Testis (tissue), 5 donors: ENCODE measurements at places on chromosomes 16 and 17. TPM values are rescaled to one million over a fixed set of nuclear protein-coding genes. Genes with fewer than 3 reads are reported as not detected.
A peak's percentile ranks its signal among the peaks of the same experiment; 100 is the strongest.

EPOP gene
- polyA plus RNA-seq: 18.6 TPM

GSPT1 gene
- 140 TPM for polyA plus RNA-seq

PTGES3L gene
- polyA plus RNA-seq: 5.5 TPM

TNP2 gene
- 38.4 TPM for polyA plus RNA-seq

HOXB2 gene
- 4.2 TPM for polyA plus RNA-seq

TBL3 gene
- 77.1 TPM for polyA plus RNA-seq

RMI2 gene
- polyA plus RNA-seq: 21.5 TPM

STH gene
- polyA plus RNA-seq: not detected

SLFN12L gene
- 0.69 TPM for polyA plus RNA-seq

TEX19 gene
- 31.2 TPM for polyA plus RNA-seq

CEMP1 gene
- 1.6 TPM for polyA plus RNA-seq

DNA sequence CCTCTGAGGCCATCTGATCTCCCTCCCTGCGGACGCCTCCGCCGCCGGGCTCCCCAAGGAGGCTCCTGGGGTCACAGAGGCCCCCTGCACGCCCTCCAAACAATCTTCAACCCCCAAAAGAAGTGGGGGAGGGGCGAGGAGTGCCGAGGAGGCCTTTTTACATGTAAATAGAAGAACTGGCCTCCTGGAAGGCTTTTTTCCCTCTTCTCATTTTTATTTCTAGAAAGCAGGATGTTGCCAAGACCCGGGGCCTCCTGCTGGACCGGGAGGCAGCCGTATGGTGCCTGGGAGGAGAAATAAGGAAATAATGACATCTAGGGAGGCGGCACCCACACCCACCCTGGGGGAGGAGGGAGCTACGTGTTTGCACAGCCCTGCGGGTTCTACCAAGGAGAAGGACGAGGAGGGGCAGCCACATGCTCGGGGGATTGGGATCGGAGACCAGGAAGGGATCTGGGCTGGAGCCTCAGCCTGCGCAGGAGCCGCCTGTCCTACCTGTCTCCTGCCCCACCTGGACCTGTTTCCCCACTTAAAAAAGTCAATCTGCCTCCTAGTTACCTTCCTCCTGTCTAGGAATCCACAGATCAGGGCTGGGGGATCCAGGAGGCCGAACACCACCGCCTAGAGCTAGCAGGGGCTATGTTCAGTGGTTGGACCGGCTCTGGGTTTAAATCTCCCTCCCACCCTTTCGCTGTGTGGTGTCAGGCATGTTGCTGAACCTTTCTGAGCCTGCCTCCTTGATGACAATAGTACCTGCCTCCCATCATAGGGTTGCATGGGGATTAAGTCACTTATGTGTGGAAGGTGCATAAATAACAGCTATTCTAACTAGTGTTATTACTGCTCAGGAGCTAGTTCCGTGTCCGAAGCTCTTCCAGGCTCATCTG, 175.7 kb upstream of the GSE1 start:
- DNase-seq: peak; percentile 76

DNA sequence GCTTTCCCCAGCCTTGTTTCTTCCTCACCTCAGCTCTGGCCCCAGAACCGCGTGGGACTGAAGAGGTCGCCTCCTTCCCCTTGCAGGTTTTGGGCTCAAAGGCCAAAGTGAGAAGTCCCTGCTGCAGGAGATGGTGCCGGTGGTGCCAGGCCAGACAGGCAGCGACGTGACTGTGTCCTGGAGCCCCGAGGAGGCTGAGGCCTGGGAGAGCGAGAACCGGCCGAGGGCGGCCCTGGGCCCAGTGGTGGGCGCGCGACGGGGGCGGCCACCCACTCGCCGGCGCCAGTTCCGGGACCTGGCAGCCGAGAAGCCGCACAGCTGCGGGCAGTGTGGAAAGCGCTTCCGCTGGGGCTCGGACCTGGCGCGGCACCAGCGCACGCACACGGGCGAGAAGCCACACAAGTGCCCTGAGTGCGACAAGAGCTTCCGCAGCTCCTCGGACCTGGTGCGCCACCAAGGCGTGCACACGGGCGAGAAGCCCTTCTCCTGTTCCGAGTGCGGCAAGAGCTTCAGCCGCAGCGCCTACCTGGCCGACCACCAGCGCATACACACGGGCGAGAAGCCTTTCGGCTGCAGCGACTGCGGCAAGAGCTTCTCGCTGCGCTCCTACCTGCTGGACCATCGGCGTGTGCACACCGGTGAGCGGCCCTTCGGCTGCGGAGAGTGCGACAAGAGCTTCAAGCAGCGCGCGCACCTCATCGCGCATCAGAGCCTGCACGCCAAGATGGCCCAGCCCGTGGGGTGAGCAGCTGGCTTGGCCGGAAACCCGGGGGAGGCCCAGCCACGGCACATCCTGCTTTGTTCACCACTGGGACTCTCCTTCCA, 6.0 kb downstream of the ZNF213 start:
- DNase-seq: no peak

DNA sequence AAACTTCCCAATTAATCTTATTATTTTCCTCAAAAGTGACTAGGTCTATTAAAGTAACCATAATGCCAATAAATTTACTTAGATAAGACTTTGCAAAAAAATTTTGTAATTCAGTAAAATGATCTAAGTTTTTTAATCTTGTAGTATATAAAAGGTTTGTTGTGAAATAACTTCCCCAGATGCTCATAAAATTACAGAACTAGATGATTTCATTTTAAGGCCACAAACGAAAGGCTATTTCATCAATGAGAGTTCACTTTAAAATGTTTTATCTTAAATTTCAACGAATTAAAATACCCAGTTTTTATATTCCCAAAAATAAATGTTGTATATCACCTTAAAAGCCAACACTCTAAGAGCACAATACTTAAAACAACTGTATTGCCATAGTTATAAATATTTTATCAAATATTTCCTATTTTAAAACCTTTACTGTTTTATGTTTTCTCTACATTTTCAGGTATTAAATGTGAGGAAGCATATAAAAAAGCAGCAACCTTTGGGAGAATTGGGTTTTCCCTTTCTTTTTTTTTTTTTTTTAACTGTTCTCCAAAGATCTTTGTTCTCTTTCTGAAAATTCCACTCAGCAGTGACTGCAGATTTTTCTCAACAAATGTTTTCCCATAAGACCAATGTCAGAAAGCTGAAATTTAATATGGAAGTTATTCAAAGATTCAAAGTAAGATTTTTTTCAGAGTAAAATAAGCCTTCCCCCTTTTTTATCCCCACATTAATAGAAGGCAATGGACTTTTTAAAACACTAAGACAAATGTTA, 169.9 kb downstream of the CYB561 start:
- no peak for DNase-seq

- no peak for DNase-seq
Measured at GRCh38 chr17:79093270-79093669, 18.6 kb downstream of the ENGASE start.

DNA sequence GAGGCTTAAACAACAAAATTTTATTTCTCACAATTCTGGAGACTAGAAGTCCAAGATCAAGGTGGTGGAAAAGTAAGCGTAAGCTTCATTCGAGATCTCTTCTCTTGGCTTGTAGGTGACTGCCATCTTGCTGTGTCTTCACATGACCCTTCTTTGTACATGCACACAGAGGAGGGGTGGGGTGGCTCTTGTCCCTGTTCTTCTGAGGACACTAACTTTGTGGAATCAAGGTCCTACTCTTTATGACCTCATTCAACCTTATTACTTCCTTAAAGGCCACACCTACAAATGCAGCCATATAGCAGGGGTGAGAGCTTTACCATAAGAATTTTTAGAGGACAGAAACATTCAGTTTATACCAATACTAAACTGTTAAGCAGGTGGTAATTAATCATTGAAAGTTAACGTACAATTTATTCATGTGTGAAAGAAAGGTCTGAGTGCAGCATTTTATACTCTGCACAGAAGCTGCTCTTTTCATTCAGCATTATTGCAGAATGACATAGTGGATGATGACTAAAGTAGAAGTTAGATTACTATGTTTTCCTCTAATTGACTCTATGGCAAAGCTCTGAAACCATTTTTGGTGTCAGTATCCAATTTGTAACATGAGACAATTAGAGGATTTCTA, 139.9 kb upstream of the HLF start:
- no peak for DNase-seq

DNA sequence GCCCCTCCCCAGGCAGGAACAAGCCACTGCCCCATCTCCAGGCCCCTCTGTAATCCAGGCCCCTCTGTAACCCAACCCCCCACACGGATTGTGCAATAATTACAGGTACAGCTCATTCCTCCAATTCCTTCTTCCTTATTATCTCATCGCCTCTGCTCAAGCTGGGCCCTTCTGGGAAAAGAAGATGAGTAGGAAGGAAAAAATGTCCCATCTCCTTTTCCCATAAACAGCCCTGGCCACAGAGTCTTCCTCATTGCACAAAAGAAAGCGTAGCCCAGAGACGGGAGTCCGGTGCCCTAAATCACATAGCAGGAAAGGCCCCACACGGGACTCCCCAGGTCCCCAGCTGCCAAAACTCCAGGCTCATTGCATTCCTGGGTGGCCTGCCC, 3.6 kb upstream of the LITAFD start:
- no peak for DNase-seq

GRCh38 chr16:51095084-51095881, 55.8 kb downstream of the SALL1 start:
- no peak for DNase-seq

- DNase-seq: no peak
Measured at GRCh38 chr16:23929856-23930255, 94.1 kb downstream of the PRKCB start.

DNA sequence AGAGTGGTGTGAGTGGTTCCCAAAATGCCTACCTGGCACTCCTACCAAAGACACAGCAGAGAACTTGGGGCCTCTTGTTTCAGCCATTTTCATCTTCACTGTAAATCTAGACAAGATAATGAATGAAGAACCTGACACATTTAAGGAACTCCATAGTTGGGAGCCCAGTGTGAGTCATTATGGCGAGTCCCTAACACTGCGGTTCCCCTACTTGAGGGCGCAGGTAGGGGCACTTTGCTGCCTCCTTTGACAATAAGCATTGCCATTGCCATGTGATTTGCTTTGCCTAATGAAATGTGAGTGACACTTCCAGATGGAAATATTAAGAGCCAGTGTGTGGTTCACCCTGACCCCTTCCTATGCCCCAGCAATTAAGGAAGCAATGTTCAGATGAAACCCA, 517.6 kb downstream of the MAF start:
- DNase-seq: no peak

DNA sequence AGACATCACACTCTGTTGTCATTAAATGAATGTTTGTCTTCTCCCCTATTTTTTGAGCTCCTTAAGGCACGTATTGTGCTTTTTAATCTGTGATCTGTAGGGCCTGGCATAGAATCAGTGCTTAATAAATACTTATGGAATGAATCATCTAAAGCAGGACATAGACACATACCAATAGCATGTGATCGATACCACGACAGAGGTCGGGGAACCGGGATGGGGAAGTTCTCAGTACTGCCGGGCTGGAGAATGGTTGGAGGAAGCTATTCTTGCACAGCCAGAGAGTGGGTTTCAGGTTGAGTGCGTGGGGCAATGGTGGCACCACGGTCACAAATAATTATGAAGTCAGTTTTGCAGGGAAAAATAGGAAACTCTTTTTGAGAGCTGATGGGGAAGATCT, 26.8 kb downstream of the NLRP1 start:
- DNase-seq: no peak

DNA sequence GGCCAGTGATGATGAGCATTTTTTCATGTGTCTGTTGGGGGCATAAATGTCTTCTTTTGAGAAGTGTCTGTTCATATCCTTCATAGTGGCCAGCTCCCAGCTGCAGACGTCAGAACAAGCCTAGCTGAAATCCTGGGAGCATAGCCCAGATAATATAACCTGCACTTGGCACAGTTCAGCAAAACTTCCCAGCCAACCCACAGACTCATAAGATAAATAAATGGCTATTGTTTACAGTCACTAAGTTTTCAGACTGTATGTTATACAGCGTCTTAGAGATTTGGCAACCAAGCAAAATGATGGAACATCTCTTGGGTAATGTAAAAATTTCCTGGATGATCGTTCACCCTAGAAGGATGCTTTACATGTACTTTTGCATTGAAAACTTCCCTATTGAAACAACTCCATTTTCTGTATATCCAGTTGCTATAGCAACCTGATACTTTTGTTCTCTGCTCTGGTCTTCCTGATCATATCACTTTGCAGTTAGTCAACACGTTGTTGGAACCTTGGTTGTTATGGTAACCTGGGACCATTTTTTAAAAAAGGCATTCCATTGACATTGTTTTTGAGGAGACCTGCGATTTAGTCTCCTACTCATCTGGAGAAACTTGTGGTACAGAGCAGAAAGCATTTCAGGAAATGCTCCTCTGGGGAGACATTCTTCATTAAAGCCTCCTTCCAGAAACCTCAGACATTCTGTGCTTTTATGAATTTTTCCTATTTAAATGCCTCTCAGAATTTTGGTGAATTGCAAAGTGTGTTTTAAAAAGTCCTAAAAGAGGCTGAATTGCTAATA, 378.7 kb downstream of the HS3ST4 start:
- DNase-seq: no peak

DNA sequence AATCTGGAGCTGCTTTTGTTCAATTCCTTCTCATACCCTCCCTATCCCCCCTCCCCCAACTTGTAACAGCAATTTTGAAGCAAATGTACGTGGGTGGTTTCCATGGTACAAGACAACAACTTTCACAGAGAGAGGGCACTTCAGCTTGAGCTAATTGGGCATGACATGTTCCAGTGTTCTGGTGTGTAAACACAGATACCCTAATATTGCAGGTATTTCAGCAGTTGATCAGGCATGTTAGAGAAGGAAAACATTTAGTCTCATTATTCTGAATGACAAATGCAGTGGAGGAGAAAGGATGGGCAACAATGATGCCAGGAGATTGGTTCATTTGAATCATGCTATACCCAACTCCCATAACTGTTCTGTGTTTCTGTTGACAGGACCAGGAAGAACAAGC, 137.5 kb downstream of the TRIM37 start:
- no peak for DNase-seq

DNA sequence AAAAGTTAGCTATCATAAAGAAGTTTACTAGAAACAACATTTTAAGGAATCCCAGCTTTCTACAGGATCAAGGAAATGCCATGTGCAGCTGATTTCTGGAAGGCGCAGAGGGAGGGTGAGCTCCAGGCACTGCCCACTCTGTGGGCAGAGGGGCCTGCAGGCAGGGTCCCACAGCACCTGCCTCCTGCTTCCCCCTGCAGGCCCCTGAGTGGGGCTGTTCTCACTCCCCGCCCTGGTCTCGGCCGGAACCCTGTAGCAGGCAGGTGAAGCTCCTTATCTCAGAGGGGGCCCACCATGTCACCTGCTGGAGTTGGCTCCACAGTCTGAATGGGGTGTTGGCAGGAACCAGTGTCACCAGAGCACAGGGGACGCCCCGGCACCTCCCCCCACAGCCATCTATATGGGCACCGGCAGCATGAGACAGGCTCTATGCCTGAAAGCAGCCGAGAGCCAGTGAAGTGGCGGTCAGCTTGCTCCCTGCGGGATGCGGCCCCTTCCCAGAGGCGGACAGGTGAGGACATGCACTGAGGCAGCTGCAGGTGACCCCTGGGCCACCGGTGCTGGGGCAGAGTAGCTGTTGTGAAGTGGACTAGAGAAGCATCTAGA, 47.6 kb upstream of the FASN start:
- no peak for DNase-seq

- DNase-seq: no peak
Measured at GRCh38 chr16:1923299-1924034, 5.3 kb upstream of the HS3ST6 start.

- DNase-seq: no peak
Measured at GRCh38 chr16:54290833-54291655, 4.5 kb upstream of the IRX3 start.

- DNase-seq: no peak
Measured at GRCh38 chr17:6996256-6997011, 585 bp downstream of the ALOX12 start.

GRCh38 chr16:30949650-30950515, 1.0 kb downstream of the ORAI3 start:
- DNase-seq: peak; percentile 94

GRCh38 chr16:50847166-50847565, 105.3 kb downstream of the CYLD start:
- DNase-seq: no peak
